ENCODE measurements at places on chromosomes 7 and 10. TPM values are rescaled to one million over a fixed set of nuclear protein-coding genes. Genes with fewer than 3 reads are reported as not detected.

The DDX21 gene
- total RNA-seq: 110 TPM

The MUC12 gene
- total RNA-seq: 0.32 TPM

DNA sequence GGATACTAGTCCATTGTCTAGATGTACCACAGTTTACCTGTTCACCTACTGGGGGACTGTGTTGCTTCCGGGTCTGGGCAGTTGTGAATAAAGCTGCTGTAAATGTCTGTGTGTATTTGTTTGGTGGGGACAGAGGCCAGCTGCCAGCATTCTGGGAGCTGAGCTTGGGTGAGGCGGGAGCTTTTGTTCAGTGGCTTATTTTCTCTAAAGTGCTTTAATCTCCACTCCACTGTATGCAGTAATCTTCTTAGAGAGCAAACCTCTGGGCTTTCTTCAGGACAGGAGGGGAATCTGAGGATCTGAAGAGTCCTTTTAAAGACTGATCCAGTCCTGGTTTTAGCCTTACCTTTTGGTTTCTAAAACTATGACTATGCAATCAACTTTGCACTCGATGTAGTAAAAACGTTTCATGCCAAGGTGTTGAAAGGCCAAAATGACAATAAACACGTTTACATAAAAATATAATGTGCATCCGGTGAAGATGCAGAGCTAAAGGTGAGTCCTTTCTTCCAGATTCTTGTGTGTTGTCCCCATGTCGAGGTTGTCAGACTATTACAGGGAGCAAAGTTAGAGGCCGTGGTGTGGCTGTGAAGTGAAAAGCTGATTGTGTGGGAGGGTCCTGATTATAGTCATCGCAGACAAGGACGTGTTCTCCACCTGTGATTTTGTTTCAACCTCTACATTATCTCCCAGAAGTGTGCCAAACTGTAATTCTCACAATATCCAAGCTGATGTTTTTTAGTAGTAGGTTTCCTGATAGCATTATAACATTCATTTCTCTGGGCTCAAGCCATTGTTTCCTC lies 279.8 kb downstream of the CAMK1D start:
- no peak for DNase-seq

DNA sequence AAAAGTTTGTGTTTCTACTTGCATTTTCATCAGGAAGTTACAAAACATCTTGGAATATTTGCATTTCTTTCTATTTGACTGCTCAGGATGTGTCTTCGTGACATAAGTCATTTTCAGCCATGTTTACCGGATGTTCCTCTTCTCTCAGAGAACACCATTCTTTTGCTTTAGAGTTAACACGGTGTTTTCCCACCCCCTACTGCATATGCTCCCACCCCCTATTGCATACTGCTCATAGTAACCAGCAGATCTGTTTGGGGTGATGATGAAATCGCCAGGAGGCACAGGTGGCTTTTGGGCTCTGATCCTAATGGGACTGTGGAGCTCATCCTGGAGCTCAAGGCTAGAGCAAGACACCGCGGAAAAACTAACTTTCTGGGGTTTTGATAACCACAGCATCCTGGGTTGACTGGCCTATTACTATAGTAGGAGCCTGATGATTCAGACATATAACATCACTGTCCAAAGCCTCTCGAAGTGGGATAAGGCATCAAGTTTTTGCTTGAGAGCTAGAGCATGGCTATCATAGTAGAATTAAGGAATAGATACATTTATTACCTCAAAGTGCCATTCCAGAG lies 65.1 kb upstream of the BET1 start:
- DNase-seq: no peak

The HMX2 gene
- total RNA-seq: not detected

- no peak for DNase-seq
Measured at GRCh38 chr7:74535951-74536356, 82.2 kb downstream of the GTF2IRD1 start.

GRCh38 chr7:148611692-148612091 lies 21.1 kb downstream of the C7orf33 start:
- no peak for DNase-seq

The NRG3 gene
- 0.19 TPM for total RNA-seq

- DNase-seq: no peak
Measured at GRCh38 chr7:112550468-112551060, 69.8 kb downstream of the LSMEM1 start.

DNA sequence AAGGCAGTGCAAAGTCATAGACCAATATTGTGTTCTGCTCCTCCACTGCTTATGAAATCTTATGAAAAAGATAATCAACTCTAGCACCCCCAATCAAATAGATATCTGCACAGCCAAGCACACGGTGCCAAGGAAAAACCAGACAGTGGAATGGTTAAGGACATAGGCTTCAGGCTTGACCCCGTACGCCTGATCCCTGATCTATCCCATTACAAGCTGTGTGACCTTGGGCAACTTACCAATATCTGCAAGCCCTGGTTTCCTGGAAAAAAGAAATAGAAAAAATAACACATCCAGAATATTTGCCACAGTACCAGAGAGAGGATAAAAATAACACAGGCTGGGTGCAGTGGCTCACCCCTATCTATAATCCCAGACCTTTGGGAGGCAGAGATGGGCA lies 56.9 kb downstream of the GRB10 start:
- DNase-seq: no peak

The BAMBI gene
- 14.3 TPM for total RNA-seq

The STK32C gene
- 18.3 TPM for total RNA-seq

DNA sequence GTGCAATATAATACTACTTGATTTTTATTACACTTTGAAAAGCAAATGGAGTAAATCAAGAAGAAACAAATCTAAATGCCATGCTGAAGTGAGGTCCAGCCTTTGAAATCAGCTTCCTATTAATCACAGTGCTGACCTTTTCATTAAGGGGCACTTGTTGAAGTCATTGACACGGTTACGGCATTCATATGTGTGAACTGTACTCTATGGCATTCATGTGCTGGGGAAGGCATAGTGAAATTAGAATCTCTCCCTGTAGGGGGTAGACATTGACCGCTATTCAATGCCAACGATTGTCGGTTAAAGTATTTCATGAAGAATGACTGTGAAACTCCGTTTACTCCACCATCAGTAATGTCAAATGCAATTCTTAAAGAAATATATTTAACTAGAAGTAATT lies 296.1 kb upstream of the SEMA3A start:
- DNase-seq: no peak

The TWIST1 gene
- 7.1 TPM for total RNA-seq

DNA sequence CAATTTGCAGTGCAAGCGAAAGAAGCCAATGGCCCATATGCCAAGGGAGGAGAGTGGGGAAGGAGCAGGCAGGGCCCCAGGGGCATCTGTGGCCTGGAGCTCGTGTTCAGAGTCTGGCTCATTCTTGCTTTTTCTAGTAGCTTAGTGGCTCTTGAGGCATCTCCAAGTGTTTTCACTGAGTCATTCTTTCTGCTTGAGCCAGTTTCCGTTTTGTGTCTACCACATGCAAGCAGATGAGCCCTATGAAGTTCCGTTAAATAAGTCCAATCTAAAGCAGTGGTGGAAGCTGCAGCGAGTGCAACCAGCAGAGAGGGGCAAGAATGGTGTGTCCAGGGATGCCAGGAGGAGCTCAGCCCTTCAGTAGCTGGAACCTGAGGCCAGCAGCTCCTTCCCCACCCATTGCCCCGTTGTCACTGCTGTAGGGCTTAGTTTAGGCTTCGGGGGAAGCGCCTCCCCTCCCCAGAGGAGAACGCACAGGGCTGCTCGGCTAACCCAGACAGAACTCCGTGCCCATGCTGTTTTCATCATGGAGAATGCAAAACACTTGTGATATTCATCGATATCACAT lies 57.4 kb upstream of the EBF3 start:
- no peak for DNase-seq

- no peak for DNase-seq
Measured at GRCh38 chr7:83457022-83457892, 191.7 kb downstream of the SEMA3E start.

GRCh38 chr10:123354521-123354920 lies 200.3 kb downstream of the BUB3 start:
- no peak for DNase-seq

The LIPM gene
- total RNA-seq: not detected

- DNase-seq: no peak
Measured at GRCh38 chr7:122136078-122136477, 8.0 kb downstream of the AASS start.

DNA sequence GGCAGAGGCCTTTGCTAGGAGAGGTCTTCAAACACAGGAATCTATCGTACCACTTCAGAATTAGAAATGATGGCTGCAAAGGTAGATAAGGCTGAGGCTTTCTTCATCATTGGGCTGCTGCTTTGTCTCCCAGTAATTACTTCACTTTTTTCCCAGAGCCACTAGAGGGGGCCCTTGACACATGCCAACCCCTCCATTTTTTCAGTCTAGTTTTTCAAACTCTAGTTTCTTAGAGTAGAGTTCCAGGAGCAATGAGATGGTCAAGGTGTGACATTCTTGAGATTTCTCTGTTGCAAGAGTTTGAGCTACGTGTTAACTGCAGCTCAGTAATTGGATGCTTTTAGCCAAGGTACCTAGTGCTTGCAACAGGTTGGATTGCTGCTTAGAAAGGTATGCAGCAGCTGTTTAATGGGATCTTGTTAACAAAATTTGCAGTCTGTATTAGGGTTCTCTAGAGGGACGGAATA lies 33.8 kb upstream of the RBM20 start:
- no peak for DNase-seq

DNA sequence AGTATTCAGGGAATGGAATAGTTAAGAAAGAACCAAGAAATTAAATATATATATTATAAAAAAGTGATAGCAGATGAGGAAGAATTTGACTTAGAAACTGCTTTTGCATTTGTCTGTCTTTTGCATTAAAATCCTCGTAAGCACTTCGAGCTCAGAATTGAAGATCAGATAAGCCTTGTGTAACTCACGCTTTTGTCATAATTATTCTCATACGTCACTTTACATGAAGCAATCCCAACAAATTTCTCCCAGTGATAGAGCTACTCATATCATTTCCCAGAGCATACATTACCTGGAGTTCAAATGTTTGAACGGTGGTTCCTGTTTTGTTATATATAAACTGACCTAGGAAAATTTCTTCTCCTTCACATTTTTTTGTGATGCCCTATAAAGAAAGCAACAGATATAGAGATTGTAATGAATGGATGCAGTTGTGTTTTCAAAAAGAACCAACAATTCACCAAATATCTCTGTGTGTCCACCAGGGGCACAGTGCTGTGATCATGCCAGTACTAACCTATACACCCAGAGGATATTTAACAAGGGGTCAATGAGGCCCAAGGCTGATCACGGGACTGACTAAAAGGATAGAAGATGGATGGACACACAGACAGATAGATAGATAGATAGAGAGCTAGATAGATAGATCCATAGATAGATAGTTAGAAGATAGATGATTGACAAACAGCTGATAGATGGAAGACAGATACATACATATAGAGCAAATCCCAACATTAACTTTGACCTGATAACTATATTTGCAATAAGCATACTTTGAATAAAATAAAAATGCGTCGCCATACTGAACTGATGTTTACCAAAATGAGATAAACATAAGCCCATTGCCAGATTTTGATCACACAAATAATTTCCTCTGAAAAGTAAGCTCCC lies 9.3 kb upstream of the HUS1 start:
- DNase-seq: no peak

DNA sequence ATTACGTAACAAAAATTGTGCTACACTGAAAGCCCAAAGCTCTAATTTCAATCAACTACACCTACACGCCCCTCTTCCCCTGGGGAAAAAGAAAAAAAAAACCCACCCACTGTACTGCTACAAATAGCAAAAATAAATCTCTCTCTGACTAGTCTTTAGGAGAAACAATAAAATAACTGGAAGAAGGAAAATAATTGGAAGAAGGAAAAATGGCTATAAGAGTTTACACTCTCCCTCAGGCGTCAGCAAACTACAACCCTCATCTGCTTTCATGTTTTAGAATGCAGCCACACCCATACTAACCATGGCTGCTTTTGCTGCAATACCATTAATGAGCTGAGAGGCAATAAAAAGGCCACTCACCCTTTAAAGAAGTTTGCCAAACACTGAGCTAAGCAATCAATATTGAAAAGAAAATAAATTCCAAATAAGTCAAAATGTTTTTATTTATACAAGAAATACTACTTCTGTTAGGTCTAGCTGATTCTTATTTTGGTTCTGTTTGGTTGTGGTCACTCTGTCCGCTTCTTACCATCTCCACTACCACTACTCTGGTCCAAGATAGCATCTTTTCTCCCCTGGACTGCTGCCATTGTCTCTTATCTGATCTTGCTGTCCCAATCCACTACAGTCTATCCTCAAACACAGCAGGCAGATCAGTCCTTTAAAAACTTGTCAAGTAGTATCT lies 3.8 kb downstream of the MINDY3 start:
- no peak for DNase-seq

The LRGUK gene
- total RNA-seq: 0.87 TPM

The ADRA2A gene
- 187 TPM for total RNA-seq

The STAMBPL1 gene
- 5.1 TPM for total RNA-seq

The UPK3B gene
- 1.9 TPM for total RNA-seq

- DNase-seq: no peak
Measured at GRCh38 chr10:14327527-14327926, 3.2 kb downstream of the FRMD4A start.

DNA sequence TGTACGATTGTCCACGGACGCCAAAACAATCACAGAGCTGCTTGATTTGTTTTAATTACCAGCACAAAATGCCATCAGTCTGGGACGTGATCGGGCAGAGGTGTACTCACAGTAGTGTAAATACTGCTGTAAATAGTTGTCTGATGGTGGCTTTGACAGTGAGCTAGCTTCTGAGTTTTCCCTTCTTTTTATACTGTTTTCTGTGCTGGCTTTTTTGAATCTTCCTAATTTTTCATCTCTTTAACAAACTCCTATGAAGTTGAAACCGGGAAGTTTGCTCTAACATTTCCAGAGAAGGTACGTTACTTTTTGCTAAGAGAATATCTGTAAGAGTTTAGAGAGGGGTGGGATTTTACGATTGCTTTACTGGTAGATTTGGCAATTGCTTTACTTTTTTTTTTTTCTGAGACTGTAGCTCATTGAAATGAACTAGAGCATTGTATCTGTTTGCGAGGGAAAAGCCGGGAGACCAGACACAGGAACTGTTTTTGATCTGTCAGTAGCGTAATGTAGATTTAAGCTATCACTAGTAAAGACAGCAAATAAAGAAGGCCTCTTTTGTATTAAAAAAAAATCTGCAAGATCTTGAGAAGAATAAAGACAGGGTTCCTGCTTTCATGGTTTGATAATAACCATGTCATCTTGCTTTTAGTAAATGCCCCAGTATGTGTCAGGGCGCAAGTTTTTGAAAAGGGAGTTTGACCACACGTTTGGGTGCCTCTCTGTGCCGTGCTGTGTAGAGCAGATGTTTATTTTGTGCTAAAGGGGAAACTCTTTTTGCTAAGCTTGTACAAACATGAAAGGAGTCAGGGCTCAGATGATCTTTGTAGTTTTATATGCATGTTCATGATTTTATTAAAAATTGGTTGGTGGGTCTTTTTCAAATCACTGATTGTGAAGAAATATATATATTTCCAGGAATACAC lies 712 bp downstream of the FOXP2 start:
- DNase-seq: no peak

DNA sequence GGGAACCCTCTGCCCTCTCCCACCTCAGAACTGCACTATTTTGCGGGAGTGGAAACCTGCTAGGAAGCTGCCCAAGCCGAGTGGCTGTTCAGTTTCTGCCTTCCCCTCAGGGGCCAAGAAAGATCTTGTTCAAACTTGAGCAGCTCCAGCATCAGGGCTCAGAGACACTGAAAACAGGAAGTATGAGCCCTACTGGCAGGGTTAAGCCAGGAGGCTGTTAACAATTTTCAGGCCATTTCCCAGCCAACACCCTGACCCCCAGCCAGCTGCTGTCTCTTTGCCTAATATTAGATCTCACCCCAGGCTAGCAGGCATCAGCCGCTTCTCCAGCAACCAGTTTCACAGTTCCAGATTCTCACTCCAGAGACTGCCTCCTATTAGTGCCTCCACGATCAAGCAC lies 9.2 kb downstream of the PLAU start:
- no peak for DNase-seq
